BJ (cell line): ENCODE measurements at places on chromosomes 4 and X.

DNA sequence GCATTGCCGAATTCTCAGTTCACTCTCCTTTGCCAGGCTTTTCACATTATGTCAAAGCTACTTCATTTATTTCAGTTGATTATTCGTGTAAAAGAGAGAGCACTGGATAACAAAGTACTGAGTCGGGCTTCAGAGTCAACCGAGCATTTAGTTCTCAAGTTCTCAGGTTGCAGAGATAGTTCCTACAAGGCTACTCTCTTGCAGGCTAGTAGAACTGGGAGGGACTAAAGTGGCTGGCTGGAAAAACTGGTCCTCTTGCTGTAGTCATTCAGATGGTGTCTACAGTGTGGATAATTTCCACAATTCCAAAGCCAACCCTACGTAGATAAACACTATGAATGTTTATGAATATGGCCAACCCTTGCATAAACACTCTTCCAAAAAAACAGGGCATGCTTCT, 4.6 kb upstream of the CCNG2 start:
- DNase-seq, result no peak

GRCh38 chr4:54840992-54841768, 183.4 kb downstream of the KIT start:
- DNase-seq, result no peak

DNA sequence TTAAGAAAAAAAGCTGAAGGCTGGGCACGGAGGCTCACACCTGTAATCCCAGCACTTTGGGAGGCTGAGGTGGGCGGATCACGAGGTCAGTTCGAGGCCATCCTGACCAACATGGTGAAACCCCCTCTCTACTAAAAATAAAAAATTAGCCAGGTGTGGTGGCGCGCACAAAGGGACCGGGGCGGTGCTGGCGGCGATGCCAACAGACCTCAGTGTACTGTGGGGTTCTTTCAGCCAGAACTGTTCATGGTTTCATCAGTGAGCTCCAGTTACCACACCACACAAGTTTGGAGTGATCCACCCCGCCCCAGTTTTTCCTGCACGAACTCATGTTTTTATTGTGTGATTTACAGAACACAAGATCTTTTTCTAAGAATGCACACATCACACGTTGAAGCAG, 21.2 kb upstream of the IRAK1 start:
- no peak for DNase-seq

DNA sequence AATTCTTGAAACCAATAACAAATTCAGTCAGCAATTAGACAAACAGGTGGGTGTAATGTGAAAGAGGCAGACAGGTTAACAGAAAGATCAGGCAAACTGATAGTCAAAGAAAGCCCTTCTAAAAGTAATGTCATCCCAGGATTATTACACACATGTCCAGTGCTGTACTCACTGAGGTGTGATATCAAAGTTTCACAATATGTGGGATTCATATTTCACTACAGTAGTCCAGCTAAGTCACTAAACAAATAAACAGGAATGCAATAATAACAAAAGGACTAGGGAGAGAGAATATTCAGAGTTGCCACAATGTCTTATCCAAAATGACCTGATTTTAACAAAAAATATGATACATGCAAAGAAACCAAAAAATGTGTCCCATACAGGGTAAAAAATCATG, 787.5 kb downstream of the FSTL5 start:
- DNase-seq, result no peak

GRCh38 chrX:57422289-57422688, 135.8 kb downstream of the FAAH2 start:
- DNase-seq, result no peak

GRCh38 chrX:125131164-125131563, 188.5 kb upstream of the TEX13C start:
- DNase-seq, result no peak

- no peak for DNase-seq
Observed at GRCh38 chr4:36041340-36041739, 203.0 kb downstream of the ARAP2 start.

DNA sequence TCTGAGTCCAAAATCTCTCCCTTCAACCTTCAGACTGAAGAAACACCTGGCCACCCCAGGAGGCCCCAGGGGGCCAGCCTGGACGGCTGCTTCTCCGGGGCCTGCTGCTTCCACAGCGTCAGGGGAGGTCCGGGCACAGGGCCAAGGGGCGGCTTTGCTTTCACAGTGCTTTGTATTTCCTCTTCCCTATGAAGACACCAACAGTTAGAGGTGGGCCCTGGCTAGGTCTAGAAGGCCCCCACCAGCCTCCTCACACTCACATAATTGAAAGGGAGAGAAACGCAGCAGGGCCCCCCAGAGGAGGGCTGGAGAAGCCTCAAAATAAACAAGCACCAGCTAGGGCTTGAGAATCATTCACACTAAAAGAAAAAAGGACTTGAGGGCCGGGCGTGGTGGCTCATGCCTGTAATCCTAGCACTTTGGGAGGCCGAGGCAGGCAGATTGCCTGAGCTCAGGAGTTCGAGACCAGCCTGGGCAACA, 17.8 kb downstream of the SCD5 start:
- no peak for DNase-seq

DNA sequence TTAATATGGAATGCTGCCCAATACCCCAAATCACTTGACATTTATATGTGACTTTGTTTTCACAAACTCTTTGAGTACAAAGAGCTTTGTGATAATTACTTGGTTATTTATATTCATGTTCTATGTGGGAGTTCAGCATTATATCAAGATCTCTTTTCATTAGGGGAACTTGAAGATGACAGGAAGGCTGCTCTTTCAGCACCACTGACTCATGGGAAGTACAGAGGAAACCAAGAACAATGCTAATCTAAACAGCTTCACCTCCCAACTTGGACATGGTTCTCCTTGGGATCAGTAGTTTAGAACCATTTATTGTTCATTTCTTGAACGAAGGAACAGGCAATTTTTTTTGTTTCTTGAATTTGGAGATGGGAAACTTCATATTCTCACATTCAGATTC, 184.0 kb upstream of the AFF2 start:
- no peak for DNase-seq

GRCh38 chr4:156663663-156664062, 307.9 kb downstream of the PDGFC start:
- no peak for DNase-seq

GRCh38 chrX:98459669-98460068, 1576.0 kb downstream of the RPA4 start:
- DNase-seq, result no peak

- no peak for DNase-seq
Observed at GRCh38 chr4:41504167-41504818, 33.7 kb upstream of the LIMCH1 start.

GRCh38 chr4:25863347-25863784, 578 bp upstream of the SEL1L3 start:
- DNase-seq, result no peak

GRCh38 chr4:24674279-24674678, 89.9 kb upstream of the DHX15 start:
- DNase-seq, result no peak

GRCh38 chrX:43108828-43109227, 330.9 kb upstream of the PPP1R2C start:
- no peak for DNase-seq

GRCh38 chr4:69713593-69713992, 46.8 kb downstream of the SULT1B1 start:
- DNase-seq, result no peak

- DNase-seq, result no peak
Observed at GRCh38 chr4:185994750-185995149, 74.2 kb upstream of the TLR3 start.

DNA sequence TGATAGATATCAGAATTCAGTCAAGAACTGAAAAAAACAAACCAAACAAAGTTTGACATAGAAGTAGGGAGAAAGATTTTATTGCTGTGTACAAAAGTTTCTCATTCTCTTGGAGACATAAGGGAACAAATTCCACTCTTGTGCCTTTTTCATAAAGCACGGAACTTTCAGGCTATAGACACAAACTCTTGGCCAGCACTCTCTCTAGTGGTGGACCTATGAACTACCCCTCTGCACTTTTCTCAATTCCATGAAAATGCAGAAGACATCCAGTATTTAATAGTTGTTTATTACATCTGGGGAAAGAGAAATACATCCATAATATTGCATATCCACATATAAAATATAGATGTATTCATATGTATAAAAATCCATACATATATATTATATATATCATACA, 291.6 kb upstream of the HS3ST1 start:
- no peak for DNase-seq

DNA sequence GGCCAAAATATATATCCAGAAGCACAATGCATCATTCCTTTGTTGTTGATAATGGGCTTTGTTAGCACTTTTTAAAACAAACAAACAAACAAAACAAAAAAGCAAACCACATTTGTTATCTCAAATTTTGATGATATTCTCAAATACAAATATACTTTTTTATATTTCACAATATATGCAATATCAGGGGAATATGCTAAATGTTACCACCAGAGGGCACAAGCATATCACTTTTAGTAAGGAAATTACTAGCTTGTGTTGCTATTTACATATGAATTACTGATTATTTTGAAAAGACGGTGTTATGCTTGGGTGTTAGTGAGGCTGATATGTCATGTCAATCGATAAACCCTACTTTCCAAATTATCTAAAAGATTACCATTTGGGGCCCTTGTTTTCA, 29.1 kb downstream of the RIPPLY1 start:
- no peak for DNase-seq

GRCh38 chr4:163191999-163192398, 25.3 kb upstream of the NAF1 start:
- DNase-seq, result no peak

DNA sequence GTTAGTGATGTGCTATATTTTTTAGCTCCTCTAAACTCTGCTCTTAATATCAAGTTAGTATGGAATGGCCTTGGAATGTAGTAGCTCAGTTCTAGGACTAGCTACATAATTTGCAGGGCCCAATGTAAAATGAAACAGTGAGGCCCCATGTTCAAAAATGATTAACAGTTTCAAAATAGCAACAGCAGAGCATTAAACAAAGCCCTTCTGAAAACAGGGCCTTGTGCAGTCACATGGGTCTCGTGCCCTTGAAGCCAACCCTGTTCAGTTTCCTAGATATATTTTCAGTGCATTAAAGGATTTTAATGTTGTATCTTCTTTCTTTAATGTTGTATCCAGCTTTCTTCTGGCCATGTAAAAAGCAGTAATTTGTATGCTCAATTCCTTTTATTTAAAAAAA, 82.1 kb downstream of the TASL start:
- DNase-seq, result no peak

- no peak for DNase-seq
Observed at GRCh38 chr4:17008834-17009345, 110.4 kb upstream of the LDB2 start.

- DNase-seq, result no peak
Observed at GRCh38 chrX:9942086-9942485, 25.1 kb upstream of the CLDN34 start.
